ENCODE measurements at places on chromosomes 3 and 15. TPM values are rescaled to one million over a fixed set of nuclear protein-coding genes. Genes with fewer than 3 reads are reported as not detected.

Gene RTP3
- total RNA-seq, result not detected

Gene ZPLD1
- total RNA-seq, result 0.26 TPM

Gene FANCD2OS
- total RNA-seq, result not detected

Gene TGM5
- total RNA-seq, result 0.22 TPM

Gene DPPA4
- total RNA-seq, result not detected

Gene C15orf61
- 8.2 TPM for total RNA-seq
